ENCODE measurements at places on chromosomes 2 and 18.

DNA sequence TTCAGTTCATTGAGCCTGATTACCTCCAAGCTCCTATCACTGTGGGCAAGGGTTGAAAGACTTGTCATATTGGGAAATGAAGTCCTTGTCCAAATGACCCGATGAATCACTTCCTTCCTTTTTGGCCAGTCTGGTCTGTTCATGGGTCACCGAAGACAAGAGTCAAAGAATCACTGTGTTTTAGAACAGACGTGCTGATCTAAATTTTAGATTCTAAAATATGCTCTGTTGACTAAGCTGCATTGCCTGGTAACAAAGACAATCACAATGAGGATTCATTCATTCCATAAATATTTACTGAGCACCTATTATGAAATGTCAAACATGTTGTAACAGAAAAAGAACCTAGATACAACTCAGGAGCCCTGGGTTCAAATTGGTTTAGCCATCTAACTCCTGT is 99.4 kb upstream of the RND3 start:
- DNase-seq, result no peak

GRCh38 chr2:191352536-191352935 is 107.3 kb downstream of the MYO1B start:
- DNase-seq, result no peak

DNA sequence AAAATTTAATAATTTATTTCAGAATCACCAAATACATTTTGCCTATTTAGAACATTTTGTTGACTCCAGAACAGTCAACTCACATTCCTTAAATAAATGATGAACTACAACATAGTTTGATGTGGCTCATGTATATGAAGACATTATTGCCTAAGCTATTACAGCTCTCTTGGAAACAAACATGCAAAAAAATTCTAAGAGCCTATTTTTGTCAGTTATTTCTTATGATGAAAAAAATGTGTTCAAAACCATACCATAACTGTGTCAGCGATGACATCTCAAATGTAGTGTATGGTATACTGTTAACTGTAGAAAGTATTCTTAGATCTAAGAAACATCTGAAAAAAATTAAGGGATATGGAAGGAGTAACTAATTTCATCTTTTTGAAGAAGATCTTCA is 6.3 kb upstream of the EMILIN2 start:
- no peak for DNase-seq

DNA sequence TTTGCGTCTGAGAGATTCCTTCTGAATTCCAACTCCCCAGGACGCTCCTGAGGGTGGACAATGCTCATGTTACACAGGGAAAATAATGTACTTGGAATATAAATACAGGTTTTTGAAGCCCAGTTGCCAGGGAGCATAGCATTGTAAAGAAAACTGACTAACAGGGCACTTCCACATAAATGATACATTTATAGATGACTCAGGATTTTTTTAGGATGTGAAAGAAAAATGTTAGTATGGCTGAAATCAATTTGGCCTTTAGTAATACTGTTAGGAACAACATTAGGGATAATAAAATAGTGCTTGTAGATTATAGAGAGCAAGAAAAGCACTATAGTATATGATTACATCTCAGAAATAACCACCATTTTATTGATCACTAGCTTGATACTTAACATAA is 23.6 kb downstream of the ZNF397 start:
- DNase-seq, result no peak

DNA sequence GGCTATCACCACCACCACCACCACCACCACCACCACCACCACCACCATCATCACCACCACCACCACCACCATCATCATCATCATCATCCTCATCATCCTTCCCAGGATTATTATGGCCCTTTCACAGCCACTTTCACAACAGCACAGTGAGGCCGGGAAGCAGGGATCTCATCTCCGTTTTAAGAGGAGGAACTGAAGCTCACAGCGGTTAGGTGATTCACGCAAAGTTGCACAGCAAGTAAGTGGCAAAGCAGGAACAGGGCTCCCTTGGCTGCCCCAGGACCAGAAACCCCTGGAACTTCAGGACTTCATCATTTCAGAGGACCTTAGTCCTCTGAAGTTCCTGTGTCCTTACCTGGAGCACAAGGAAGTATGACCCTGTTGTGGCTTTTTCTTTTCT is 26.8 kb downstream of the MRPL35 start:
- no peak for DNase-seq

- DNase-seq, result no peak
These were observed 56.6 kb upstream of the PPM1B start for GRCh38 chr2:44112096-44112495.

DNA sequence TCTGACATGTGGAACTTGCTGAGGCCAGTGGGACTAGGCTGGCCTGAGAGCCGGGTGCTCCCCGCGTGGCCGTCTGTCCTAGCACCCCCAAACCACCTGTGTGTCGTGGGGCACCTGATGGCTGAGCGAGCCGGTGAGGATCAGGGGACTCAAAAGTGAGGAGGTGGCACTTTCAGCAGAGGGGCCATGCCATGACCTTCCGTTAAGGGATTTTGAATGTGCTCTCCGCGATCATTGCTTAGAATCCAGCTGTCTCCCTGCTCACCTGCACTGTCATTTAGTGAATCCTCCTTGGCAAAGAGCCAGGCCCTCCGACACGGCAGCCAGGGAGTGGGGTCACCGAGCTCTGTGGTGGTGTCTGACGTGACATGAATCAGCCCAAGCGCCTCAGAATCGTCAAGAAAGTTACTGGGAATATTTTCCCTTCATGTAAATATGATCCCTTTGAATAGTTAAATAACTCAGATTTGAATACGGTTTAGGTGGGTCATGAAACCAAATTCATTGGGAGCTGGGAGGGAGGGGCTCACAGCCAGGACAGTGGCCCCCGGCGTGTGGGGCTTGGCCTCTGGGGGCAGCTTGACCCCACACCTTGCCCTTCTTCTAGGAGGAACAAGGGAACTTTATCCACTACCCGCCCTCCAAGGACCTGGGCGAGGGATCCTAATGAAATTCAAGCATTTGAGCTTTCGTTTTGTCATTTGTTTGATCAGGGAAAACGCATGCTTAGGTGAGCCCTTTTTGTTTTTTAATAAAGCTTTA is 9.5 kb downstream of the NFATC1 start:
- no peak for DNase-seq

GRCh38 chr18:74489676-74490075 is 6.5 kb upstream of the CNDP2 start:
- no peak for DNase-seq

GRCh38 chr2:224924631-224925030 is 117.6 kb downstream of the DOCK10 start:
- no peak for DNase-seq

GRCh38 chr2:241263061-241263460 is 52.4 kb downstream of the HDLBP start:
- no peak for DNase-seq

- DNase-seq, result no peak
These were observed 29.8 kb upstream of the LCLAT1 start for GRCh38 chr2:30417253-30417652.

DNA sequence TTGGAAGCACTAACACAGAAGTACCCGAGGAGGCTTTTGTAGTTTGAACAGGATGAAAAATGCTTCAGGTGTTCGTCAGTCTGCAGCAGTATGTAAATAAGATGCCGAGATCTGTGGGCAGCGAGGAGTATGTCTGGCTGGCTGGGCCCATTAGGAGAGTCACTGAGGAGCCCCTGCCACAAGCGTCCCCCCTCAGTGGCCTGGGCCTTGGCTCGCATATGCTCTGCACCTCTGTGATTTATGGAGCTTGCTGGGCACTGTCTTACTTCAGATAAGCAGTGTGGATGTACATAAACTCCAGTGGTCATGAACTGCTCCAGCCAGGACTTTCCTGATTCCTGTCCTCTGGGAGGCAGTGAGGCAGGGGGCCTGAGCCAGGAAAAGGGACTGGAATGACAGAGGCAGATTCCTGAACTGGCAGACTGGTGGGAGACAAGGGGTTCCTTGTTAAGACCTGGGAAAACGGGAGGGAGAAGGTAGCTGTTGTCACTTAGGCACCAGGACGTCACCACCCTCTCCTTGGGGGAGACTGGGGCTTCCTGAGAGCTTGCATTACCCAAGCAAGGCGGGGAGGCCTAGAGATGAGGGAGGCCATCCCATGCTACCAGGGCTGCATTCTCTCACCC is 46.0 kb downstream of the CELF4 start:
- DNase-seq, result no peak

DNA sequence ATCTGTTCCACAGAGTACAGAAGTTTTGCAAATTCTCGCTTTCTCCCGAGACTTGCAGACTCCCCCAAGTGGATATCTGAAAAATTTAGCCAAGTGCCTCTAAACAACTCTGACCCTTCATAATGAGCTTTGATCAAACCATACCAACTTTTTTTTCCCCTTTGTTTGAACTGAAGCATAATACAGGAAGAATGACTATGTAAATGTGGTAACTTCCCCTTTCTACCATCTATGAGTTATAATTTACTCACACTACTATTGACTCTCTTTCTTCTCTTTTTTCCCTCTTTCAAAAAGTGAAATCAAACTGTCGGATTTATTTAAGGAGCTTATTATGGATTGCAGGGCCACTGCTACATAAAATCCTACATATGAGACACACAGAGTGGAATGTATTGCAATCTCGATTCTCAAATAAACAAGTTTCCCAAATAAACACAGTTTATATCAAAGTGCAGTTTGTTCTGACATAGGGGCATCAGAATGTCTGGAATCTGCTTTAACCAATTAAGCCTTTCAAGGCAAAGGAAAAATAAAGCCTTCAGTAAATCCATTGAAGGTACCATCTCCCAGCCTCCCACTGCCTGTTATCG is 1.4 kb upstream of the ZNF804A start:
- no peak for DNase-seq

- DNase-seq, result no peak
These were observed 19.4 kb upstream of the NCL start for GRCh38 chr2:231483398-231484329.

DNA sequence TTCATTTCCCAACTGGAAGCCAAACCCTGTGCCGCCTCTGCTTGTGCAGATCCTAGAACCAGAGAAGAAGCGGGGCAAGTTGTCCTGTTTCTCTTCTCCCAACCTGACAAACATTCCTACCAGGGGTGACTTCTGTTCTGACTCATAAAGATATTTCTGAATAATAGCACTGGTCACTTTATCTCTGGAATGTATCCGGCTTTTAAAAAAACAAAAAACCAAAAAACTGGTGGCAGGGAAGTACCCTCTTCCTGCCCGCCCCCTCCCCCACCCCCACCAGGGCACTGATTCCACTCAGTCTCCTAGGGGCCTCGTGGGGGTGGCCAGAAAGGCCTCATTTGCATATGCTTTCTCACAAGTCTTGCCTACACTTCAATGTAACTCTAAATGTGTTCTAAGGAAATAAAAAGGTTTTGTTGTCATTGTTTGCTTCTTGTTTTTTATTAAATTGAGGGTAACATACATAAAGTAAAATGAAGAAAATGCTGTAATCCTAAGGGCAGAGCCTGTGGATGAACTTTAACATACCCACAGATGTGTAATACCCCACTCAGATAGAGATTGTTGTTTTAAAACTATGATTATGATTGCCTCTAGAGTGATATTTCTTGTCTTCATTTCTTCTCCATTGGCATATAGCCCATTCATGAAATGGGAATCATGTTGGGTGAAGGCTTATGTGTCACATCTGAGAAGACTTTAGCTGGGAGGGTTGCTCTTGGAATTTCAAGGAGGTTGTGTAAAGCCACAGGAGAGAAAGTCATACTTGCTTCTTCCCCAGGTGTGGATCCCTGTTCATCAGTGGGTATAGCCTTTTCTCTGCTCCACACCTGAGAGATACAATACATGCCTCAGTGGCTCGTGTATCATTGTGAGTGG is 5.3 kb upstream of the FOSL2 start:
- no peak for DNase-seq

DNA sequence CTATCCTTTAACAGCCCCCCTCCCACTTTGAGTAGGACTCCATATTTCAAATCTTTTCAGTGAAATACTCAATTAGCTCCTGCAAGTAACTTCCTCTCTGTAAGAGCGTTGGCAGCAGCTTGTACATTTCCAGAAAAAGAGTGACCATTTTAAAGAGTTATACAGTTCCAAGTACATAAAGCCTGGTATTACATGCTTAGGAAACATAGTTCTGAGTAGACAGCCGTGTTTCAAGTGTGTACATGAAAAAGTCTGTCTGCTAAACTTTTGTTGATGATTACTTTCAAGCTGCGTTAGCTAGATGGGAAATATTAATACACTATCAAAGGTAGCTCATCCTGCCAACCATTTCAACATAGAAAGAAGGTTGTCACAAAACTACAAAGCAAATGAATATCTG is 112.8 kb downstream of the ZNF521 start:
- no peak for DNase-seq

- no peak for DNase-seq
These were observed 78.4 kb downstream of the SETBP1 start for GRCh38 chr18:44758861-44759631.

- no peak for DNase-seq
These were observed 447.4 kb downstream of the CMPK2 start for GRCh38 chr2:6418291-6418690.

DNA sequence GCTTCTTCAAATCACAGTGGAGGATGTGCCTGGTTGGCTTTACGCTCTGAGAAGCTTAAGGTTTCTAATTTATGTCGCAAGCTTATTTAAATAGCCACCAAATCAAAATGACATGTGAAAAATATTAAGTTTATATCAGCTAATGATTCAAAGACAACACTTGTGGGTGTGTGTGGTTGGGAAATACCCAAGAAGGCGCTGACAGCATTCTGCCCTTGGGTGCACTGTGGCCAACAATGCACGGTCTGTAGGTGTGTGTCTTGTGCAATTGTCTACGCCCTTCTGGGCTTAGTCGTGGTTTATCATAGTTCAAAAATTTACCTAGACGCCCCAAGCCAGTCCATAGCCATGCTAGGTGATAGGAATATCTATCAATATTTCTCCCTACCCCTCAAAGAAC is 60.9 kb downstream of the KCTD1 start:
- DNase-seq, result no peak

DNA sequence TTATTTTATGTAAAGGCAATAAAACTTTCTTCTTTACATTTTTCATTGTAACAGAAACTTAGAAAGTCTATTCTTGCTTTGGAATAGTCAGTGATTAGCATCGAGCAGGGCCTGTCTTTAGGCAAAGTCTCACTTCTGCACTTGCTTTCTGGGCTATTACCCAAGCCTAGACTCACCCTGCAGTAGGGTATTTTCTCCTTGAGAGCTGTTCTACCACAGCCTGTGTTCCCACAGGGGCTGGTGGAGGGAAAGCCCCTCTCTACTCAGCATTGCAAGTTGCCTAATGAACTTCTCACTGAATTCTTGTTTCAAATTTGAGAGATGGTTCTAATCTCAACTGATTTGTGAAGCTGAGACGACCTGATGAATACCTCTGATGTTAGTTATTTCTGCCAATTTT is 111.7 kb upstream of the KLHL14 start:
- no peak for DNase-seq

- DNase-seq, result no peak
These were observed 91.3 kb downstream of the OLA1 start for GRCh38 chr2:174157053-174157452.

All from NCI-H2081 treated with DMSO at 0.1 percent for 48 hours (cell line).